GM04503 (cell line): ENCODE measurements at places on chromosomes 5 and 9.

- DNase-seq, result no peak
Observed at GRCh38 chr5:170746075-170746960, 37.2 kb upstream of the GABRP start.

- DNase-seq, result no peak
Observed at GRCh38 chr5:143699121-143699520, 112.8 kb upstream of the HMHB1 start.

GRCh38 chr5:52269859-52270258 lies 517.9 kb upstream of the ITGA1 start:
- DNase-seq, result no peak

GRCh38 chr5:158716668-158717067 lies 383.0 kb downstream of the EBF1 start:
- DNase-seq, result no peak

DNA sequence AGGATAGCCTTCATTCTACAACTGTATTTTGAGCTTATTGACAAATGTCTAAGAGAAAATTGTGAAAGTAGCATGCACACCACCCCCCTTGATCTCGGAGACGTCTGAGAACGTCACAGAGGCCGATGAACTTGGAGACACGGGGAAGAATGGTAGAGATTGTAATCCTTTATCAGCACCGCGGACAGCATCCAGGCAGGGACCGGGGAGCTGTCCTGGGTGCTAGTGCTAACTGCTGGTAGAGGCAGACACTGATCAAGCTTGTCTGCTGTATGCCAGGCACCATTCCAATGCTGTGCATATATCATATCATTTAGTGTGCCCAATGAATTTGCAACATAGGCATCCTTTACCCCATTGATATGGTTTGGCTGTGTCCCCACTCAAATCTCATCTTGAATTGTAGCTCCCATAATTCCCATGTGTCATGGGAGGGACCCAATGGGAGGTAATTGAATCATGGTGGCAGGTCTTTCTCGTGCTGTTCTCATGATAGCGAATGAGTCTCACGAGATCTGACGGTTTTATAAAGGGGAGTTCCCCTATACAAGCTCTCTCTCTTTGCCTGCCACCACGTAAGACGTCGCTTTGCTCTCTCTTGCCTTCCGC lies 98.8 kb downstream of the LHX2 start:
- DNase-seq, result no peak

DNA sequence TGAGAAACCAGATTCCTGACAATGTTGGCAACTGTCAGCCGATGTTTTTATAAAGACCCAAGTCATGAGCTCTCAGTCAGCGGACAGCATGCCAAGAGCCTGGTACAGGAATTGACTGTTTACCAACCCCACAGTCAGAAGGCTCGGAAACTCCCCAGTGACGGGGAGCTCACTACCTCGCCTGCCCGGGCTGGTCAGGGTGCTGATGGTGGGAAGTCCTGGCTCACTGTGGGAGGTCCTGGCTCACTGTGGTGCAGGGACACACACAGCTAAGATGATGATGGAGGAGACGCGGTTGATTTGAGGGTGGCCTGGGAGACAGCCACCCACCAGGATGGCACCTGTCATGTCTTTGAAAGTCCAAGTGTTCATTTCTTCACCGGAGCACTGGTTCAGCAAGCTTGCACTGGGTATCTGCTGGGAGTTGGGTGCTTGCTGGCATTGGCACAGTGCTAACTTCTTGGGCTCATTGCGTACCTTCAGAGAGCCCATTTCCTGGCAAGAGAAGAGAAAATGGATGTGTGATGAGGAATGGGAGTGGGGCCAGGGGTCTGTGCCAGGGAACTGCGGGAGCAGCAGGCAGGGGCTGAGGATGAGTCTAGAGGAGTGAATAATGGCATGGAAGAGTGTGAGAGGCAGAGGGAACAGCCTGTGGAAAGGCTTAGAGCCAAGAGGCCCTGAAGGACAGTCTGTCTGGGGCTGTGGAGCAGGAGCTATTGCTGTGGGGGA lies 15.3 kb downstream of the ASS1 start:
- no peak for DNase-seq

GRCh38 chr9:83937861-83938455 lies 16.7 kb upstream of the KIF27 start:
- no peak for DNase-seq

GRCh38 chr5:177399997-177400868 lies at the start of gene PFN3:
PFN3 (minus strand) TSS chr5:177400661; CDS start chr5:177400576, 85 bp downstream.
- no peak for DNase-seq

GRCh38 chr9:126907058-126907457 lies 7.5 kb upstream of the RALGPS1 start:
- DNase-seq, result no peak

GRCh38 chr5:129601576-129601975 lies 141.5 kb downstream of the ADAMTS19 start:
- DNase-seq, result no peak

- DNase-seq, result no peak
Observed at GRCh38 chr5:136538534-136538933, 173.2 kb upstream of the TRPC7 start.

GRCh38 chr9:100720922-100721321 lies 143.0 kb downstream of the CAVIN4 start:
- no peak for DNase-seq

- DNase-seq, result no peak
Observed at GRCh38 chr5:16497546-16497945, 31.9 kb upstream of the ZNF622 start.

DNA sequence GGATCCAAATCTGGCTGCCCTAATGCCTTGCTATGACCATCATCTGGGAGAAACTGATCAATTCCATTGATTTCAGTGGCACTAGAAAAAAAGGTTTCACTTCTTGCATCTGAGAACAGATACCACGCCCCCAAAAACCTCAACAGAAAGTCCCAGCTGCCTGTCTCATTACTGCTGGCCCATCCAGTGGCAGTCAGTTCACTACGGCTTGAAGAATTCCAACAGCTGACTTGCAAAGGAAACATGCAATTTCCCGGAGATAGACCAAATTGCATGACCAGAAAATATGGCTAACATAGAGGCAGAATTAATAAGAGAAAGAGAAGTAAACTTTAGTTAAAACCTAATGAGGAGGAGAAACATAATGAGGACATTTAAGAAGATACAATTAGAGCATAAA lies 48.6 kb downstream of the UGCG start:
- DNase-seq, result no peak

- no peak for DNase-seq
Observed at GRCh38 chr5:149039506-149039905, 23.4 kb downstream of the SH3TC2 start.

DNA sequence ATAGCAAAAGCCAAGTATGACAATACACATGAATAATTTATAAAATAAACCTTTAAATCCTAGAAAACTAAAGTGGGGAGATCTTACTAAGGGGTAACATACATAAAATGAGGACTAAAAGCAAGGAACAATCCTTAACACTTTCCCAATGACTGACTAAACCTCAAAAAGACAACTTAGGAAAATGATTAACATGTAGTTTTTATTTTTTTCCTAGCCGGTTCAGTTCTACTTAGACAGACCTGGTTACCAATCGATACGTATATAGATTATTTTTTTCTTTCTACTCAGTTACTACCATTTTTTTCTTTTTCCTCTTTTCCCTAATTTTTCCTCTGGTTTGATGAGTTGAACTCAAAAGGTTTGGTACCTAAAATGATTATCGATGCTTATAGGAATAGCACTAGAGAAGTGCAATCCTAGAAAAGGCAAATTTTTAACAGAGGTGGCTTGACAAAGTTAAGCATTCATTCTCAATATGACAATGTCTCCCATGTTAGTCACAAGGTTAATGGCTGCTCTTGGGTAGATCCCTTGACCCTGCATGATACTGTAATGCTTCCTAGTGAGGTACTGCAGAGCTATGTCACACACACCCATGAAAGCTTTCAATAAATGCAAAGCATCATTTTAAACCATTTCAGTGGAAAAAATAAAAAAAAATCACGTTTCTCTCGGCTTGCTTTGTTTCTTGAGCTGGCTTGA lies 41.5 kb downstream of the FBXO4 start:
- no peak for DNase-seq

DNA sequence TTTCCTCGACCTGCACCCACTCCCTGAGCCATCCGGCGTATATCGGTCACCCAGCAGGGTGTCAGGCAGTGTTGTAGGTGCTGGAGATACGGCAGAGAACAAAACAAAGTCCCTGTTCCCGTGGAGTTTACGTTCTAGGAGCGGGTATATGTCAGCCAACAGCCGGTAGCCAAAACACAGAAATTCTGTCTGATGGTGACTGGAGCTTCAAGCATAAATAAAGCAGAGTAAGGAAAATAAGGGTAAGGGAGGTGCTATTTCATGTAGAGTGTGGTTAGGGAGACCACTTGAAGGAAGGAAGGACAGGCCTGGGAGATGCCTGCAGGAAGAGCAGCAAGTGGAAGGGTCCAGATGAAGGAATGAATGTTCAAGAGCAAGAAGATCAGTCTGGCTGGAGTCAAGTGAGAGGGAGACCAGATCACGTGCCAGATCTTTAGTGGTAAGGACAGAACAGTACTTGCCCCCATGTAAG lies 783 bp upstream of the ZFR start:
- no peak for DNase-seq

- DNase-seq, result no peak
Observed at GRCh38 chr5:173204185-173204979, 30.6 kb downstream of the NKX2-5 start.

DNA sequence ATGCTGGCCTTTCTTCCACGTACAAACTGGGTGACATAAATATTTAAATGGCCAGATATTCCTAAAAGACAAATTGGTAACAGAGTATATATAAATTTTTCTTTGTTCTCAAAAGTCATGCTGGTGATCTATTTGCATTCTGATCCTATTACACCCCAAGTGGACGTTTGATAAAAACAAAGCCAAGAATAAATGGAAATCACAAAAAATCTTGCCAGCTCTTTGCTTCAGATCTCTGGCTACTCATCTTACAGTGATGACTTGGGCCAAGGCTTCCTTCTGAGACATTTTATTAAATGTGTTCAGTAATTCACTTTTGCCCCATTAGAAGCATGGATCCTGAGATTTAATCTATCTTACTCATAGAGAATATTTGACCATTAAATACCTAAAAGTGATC lies 444.3 kb upstream of the PIK3R1 start:
- DNase-seq, result no peak

DNA sequence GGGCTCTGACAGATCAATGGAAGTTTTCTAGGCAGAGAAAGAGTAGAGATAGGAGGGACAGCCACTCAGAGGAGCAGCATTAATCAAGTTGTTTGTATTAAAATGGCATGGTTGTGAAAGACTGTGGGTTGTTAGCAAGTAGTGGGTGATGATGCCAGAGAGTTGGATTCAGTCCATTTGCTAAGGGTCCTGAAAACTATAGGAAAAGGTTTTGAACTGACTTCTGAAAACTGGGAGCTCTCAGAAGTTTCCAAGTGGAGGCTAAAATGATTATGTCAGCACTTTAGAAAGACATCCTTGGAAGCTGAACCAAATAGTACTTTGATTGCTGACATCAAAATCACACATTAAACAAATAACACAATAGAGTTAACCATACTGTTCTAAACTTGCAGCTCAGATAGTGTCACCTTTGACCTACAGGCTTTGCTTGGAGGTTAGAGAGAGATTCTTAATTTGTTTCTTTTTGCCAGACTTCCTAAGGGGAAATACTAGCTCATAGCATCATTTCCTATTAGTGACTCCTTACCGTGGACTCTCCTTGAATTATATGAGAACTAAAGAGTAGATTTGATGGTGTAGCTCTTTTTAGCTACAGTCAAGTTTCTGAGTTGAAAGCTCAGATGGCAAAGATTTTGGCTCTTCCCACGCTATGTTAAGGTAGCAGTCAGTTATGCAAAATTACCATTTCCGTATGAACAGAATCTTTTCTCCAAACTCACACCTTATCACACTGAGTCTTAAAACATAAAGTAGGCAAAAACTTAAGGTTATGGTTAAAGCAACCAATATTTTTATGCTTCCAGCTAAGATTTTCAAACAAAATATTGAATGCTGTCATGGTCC lies 277.1 kb downstream of the NR3C1 start:
- no peak for DNase-seq

- DNase-seq, result no peak
Observed at GRCh38 chr5:80149161-80149609, 106.7 kb downstream of the SERINC5 start.

DNA sequence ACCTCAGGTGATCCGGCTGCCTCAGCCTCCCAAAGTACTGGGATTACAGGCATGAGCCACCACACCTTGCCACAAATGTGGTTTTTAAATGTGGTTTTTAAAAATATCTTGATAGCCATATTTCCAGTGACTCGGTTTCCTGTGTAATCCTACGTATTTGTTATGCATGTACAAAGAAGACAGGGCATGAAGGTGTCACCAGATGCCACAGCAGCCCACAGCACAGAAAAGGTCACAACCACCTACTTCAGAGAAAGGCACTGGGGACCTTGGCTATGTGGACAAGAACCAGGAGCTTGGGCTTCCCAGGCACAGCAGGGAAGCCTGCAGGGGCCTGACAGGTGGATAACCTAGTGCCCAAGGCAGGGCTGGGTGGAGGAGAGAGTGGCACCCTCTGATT lies 38.0 kb downstream of the C9orf50 start:
- DNase-seq, result no peak

- DNase-seq, result no peak
Observed at GRCh38 chr9:133845440-133845839, 107.3 kb upstream of the SARDH start.

- no peak for DNase-seq
Observed at GRCh38 chr9:100600521-100601079, 22.7 kb downstream of the CAVIN4 start.

GRCh38 chr5:139668064-139668880 lies 20.1 kb downstream of the CXXC5 start:
- no peak for DNase-seq

DNA sequence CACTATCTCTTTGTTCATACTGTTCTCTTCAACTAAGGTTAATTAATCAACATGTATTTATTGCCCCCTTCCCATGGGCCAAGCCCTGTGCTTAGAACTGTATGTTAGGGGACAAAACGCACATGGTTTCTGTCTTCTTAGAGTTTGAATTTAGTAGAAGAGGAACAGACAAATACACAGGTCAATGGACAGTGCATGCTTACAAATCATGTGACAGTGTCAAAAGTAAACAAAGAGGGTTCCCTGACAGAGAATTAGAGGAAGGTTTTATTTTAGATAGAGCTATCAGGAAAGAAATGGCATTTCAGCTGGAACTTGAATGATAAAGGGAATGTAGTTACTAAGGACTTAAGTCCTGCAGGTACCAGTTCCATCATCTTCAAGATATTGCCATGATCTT lies 145.2 kb upstream of the CCDC152 start:
- DNase-seq, result no peak

GRCh38 chr9:100670719-100671118 lies 92.8 kb downstream of the CAVIN4 start:
- DNase-seq, result no peak

DNA sequence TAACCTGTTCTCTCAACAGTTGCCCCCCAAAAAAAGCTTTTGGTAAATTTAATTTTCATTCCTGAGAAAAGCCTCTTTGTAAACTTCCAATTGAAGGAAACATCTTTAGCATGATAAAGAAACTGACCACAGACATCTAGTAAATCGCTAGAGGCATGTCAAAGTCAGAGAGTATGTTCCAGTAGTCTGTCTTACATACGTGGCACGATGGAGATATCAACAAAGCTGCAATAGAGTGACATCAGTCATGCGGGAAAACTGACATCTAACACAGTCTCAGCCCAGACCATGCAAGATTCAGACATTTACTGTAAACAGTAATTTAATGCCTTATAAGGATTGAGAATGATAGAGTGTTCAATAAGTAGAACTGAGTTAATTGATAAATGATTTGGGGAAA lies 45.1 kb downstream of the GARNL3 start:
- no peak for DNase-seq

- no peak for DNase-seq
Observed at GRCh38 chr5:88190106-88190834, 78.4 kb downstream of the TMEM161B start.

- DNase-seq, result no peak
Observed at GRCh38 chr9:21415493-21416267, 6.8 kb downstream of the IFNA8 start.
